ENCODE measurements at places on chromosomes 2 and 18.

GRCh38 chr2:48715956-48716355 lies 39.6 kb downstream of the LHCGR start:
- no peak for DNase-seq

DNA sequence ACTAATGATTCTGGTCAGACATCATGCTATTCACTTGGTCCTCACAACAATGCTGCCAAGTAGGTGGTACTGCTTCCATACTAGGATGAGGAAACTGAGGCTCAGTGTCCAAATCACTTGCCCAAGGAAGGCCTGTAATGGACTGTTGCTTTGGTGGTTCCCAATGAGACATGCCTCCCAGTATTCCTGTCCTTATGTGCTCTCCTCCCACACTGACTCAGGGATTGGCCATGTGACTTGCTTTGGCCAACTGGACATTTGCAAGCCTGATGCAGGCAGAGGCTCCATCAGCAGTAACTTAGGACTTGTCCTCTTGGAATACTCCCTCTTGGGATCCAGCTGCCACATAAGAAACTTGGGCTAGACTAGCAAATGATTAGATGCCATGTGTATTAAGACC lies 3.0 kb downstream of the FBXO41 start:
- DNase-seq: no peak

DNA sequence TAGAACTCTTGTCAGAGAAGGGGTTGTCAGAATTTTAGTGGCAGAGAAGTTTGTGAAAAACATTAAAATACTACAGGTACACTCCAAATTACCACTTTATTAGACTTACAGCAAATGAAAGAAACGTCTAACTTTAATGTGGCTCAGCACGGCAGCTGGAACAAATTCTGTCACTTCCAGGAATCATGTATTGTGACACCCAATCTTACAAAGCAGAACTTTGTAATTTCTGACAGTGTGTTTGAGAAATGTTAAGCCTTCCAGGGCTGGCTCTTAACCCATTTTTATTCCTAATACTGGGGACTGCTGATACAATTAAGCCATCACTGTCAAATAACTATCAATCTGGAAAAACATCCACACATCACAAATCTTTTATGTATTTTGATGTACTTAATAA lies 216.4 kb downstream of the ZNF385B start:
- DNase-seq: no peak

DNA sequence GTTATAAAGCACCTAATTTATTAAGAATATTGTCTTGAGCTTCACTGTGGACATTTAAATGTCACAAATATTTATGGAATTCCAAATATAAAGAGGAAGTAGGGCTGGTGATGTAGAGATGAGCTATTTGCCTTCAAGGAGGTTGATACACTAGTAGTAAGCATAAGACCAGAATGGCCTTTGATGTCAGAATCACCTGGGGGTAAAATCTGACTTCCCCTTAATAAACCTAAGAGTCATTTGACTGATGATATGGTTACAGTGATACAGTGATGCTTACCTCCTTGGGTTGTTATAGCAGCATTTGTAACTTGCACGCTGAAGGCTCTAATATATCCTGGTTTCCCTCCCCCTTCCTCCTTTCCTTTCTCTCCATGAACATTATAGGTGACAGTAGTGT lies 143.7 kb downstream of the CERS6 start:
- DNase-seq: no peak

DNA sequence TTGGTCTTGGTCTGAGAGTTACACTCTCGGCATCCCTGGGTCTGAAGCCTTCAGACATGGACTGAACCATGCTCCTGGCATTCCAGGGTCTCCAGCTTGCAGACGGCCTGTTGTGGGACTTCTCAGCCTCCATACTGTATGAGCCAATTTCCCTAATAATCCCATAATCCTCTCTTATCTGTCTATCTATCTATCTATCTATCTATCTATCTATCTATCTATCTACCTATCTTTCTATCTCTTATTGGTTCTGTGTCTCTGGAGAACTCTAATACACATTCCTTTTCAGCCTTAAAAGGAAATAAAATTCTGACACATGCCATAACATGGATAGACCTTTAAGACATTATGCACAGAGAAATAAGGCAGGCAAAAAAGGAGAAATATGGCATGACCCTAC lies 24.4 kb downstream of the SLC39A6 start:
- no peak for DNase-seq

DNA sequence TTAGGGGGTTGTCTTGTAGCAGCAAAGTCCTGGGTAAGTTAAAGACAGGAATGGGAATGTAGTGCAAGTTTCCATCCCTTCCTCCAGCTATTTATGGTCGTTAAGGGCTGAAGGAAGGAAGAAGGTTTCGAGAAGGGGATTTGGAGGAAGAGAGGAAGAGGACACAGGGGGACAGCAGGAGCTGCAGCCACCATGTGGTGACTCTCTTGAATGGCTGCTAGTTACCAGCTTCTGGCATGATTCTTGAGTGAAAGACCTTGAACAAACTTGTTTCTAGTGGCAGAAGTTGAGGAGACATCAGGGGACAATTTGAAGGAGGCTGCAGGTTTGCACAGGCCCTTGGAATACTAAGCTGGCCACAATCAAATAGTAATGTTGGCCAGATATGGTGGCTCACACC lies 116.6 kb downstream of the MTX2 start:
- DNase-seq: no peak

GRCh38 chr2:236862961-236863728 lies 222.5 kb upstream of the COPS8 start:
- peak; percentile 22 for DNase-seq

DNA sequence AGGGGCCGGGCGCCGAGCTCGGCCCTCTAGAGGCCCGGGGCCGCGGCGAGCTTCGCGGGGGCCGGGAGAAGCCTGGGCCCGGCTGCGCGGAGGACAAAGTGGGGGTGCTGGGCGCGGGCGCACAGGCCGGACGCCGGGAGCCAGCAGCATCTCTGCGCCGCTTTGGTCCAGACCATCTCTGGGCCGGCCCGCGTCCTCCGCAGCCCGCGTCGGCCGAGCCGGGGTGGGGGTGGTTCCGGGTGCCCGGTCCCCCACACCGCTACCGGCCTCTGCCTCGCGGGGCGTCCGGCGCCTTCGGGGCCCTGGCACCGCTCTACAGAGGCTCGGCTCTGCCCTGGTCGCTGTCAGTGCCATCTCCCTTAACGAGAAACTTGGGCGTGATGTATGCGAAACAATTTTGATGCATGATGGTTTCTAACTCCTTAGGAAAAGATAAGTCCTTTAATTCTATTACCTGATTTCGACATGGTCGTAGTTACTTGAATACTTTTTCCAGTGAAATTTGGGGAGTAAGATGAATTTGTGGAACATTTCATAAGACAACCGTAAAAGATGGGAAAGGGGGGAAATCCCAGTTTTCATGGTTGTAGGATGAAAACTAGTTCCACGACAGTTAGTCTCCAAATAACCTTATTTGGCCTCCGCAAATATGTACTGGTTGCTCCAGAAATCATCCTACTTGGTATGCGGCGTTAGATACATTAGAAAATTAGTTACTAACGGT lies 562 bp downstream of the TWSG1 start:
- DNase-seq: peak; percentile 46

DNA sequence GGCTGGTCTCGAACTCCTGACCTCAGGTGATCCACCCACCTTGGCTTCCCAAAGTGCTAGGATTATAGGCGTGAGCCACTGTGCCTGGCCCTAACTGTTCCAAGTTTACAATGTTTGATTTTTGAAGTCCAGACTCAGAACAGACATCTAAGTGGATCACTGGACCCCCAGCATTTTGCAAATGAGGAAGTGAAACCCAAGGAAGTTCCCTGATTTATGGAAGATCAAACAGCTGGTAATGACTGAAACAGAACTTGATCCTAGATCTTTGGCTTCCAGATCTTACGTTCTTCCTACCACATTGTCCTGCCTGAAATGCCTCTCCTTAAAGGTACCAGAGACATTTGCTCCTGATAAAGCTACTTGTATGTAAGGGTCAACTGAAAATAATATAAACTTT lies 58.3 kb upstream of the NCOA1 start:
- DNase-seq: peak; percentile 38

- no peak for DNase-seq
Observed at GRCh38 chr18:21362831-21363230, 120.8 kb downstream of the GREB1L start.

DNA sequence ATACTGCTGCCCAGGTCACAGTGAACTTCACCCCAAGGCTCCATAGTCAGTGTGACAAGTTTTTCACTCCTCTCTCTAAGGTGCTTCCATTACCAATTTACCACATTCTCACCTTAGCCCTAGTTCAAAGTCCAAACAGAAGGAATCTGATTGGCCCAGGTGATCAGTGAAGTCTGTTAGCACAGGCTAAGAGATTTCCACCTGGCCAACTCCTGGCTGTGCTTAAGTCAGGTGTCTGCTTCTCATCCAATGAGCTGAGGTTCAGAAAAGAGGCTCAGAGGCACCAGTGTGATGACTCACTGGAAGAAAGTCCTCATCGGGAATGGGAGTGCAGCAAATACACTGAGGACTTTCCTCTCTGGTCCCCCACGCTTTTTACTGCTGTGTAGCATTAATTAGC lies 164.4 kb upstream of the MGAT5 start:
- DNase-seq: no peak

Data from inflammatory macrophage treated with lipopolysaccharide for 4 hours (primary cell).